Stimulated activated CD8-positive, alpha-beta memory T cell treated with anti-CD3 and anti-CD28 coated beads, Interleukin-12 subunit alpha, Interleukin-12 subunit beta, amount 100 ng/mL, for 1 hour (primary cell): ENCODE measurements at places on chromosomes 2 and 18.

DNA sequence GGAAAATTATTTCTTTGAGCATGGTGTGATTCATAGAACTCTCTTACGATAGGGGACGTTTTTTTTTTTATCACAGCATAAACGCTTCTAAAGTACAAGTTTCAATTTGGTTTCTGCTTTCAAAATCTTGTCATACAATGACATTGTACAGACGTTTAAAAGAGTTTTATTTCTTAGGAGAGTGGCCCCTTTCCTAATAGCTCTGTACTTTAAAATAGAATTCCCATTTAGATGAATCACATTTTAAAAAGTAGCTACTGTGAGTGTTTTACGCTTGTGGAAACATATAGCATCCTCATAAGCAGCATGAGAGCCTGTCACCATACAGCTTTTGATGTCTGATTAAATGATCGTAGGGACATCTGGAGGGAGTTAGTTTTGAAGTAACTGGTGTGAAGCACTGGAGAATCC is 510.9 kb downstream of the PARD3B start:
- DNase-seq, result no peak

GRCh38 chr2:227657199-227657845 is 9.3 kb upstream of the SCYGR5 start:
- no peak for DNase-seq

DNA sequence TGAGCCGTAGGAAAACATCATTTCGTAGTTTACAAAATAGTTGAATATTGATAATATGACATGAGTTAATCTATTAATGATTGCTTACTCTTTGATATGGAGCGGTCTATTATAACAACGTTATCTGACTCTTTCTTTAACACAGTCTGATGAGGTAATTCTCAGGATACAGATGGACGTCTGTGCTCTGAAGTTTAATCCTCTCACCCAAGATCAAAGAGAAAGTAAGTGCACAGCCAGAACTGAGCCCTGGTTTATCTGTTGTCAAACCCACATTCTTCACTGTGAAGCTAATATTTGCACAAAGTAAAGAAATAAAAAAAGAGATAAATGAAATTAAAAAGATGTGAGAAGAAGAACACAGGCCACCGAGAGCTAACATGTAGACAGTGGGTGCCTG is 190.9 kb upstream of the COPS8 start:
- no peak for DNase-seq

DNA sequence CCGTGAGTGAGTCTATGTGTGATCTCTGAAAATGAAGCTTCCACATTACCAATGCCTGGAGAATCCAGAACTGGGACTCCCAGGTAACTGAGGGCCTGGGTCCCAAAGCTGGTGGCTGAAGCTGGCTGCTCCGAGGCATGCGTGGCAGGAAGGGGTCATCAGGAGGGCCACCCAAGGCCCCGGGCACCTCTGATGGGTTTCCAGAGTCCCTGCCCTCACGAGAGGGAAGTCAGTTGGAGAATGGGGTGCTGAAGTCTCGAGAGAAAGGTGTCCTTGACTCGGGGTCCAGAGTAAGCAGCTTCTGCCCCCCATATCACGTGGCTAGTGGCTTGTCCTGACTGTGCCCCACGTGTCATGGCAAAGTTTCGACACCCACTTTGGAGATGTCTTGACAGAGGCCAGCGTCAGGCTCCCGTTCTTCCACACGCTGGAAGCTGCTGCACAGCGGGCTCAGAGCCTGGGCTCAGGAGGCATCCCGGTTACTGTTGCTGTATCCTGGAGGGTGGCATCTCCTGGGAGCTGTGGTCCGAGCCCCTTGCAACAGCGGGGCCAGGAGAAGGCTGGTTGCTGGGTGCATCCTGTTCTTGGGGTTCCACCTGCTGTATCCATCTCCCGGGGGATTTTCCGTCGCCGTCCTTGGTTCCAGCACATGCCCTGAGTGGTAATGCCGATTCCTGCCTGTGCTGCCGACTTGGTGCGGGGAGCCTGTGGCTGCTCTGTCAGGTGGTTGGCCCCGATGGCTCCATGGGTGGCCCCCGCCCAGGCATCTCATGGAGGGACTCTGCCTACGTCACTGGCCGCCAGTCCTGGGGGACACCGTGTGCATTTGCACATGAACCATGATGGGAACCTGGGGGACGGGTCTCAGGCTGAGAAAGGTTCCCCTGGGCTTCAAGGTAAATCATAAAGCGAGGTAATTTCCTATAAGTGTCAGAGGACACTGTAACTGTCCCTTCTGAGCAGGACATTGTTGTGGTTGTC is 183.3 kb upstream of the HDAC4 start:
- no peak for DNase-seq

DNA sequence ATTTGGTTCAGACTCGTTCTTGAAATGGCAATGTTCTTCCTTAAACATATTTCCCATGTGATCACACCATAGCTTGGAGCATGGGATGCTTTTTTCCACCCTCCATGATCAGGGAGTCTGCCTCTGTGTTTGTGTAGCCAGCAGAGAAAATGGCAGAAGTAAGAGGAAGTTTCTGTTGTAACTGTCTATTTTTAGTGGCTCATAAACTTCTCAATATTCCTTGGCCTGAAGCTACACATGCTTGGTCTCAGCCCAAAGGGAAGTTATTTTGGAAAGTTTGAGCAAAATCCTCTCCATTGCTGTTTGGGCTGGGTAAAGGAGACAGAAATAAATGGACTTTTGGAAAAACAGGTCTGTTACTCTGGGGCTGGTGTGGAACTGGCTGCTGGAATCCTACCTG is 33.4 kb upstream of the ITGA6 start:
- no peak for DNase-seq

- no peak for DNase-seq
These were observed 28.6 kb downstream of the ASXL3 start for GRCh38 chr18:33606621-33607020.

DNA sequence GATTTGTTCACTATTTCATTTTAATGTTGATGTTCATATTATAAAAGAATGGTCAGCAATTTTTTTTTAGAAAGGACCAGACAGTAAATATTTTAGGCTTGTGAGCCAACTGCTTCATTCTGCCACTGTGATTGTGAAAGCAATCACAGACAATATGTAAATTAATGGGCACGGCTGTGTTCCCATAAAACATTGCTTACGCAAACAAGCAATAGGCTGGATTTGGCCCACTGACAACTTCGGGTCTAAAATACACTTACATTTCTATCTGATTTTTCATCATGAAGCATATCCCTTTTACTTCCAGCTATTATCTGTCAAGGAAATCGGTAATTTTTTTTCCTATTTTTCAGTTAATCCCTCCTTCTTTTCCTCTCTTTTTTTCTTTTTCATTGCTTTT is 182.2 kb upstream of the CDH2 start:
- DNase-seq, result no peak

GRCh38 chr18:79625924-79626561 is 53.6 kb upstream of the CTDP1 start:
- DNase-seq, result no peak

GRCh38 chr2:17470855-17471641 is 47.2 kb downstream of the RAD51AP2 start:
- DNase-seq, result no peak

GRCh38 chr18:57404345-57404744 is 30.8 kb upstream of the ONECUT2 start:
- DNase-seq, result no peak

DNA sequence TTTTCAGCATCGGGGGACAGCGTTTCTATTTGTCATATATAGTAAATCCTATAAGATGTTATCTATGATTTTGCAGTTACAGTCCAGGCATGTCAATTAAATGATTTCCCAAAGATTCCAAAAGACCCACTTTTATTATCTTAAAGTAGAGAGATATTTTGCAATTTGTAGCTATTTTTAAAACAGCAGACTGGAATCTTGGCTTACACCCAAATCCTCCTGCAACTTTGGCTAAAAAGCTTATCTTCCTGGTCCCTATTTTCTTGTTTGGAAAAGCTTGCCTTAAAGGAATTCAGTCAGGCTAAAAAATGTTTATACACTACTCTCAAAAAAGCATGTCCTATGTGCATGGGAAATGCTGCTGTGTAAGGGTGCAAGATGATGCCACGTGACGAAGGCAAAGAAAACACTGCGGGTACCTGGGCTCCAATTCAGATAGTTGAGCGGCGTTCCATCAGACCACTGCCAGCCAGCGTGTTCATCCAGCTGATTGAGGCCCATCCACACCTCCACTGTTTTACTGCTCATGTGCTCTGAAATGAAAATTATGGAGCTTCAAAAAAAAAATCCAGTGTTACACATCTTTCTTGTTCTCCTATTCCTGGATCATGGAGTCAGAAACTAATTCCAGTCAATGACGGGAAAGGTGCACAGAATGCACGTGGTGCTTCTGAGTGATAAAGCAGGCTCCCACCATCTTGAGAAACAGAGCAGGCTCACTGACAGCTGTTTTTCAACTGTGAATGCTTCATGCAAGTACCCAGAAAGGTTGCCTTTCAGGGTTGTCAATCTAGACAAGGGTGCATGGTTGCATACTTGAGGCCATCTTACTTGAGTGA is 33.8 kb downstream of the PLA2R1 start:
- no peak for DNase-seq

GRCh38 chr2:241313543-241314095 is 1.9 kb downstream of the HDLBP start:
- DNase-seq, result no peak

DNA sequence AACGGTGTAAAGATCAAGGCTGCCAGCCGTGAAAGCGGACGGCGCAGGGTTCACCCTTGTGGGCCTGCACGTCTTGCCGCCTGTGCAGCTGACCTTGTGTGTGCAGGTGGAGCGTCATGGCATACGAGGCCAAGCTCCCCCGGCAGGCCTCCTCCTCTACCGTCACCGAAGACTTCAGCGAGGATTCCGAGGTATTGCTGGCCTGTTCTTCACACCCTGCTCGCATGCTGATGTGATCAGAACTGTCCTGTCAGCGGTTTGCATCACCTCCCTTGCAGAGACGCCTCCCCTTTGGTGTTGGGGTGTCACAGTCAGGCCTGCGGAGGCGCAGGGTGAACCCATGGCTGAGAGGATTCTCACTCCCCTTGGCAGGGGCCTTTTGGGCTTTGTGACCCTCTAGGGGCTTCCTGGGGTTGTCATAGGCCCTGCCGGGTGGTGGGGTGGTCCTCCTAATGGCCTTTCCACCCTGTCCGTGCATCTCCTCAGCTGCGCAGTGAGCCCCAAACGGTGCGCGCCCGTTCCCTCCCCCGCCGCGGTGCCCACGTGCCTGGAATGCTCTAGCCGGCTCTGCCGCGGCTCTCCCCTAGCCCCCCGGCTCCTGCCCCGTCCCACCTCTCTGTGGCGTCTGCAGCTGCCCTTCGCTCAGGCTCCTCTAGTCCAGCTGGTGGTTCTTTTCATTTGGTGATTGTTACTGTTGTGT is 92.5 kb downstream of the DGKD start:
- no peak for DNase-seq

GRCh38 chr2:25981596-25982272 is 563 bp downstream of the KIF3C start:
- no peak for DNase-seq

GRCh38 chr18:31252522-31252921 is 65.4 kb upstream of the DSG1 start:
- no peak for DNase-seq

DNA sequence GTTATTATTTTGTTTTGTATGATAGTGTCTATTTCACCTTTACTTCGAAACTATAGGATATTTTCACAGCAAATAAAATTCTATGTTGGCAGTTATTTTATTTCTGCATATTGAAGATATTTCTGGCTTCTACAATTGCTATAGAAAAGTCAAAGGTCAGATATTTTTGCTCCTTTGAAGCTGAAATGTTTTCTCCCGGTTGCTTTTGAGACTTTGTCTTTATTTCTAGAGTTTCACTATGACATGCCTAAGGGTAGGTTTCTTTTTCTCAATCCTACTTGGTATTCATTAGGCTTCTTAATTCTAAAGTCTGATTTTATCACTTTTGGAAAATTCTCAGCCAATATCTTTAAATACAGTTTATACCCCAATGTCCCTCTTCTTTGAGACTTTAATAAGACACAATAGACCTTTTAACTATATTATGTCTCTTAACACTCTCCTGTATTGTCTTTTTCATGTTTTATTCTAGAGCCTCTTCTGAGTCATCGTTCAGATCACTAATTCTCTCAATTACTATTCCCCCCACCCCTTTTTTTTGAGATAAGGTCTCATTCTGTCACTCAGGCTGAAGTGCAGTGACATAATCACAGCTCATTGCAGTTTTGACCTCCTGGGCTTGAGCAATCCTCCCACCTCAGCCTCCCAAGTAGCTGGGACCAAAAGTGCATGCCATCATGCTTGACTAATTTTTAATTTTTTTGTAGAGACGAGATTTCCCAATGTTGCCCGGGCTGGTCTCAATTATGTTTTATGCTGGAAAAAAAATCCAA is 50.5 kb downstream of the USP37 start:
- DNase-seq, result no peak

DNA sequence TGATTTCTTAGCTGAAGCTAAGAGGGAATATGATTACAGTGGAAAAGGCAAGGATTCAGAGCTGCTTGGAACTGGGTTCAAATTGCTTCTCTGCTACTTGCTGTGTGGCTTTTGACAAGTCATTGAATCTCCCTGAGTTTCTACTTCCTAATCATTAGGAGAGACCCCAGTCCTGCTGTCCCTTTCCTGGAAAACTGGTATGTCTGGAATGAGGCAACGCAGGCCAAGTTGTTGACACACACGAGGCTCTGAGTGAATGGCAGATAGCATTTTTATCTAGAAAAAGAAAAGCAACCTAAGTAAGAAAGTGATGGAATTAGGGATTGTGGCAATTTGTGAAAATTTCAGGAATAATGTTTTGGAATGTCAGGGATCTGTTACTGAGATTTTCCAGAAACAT is 123.6 kb downstream of the LPIN1 start:
- DNase-seq, result no peak

- DNase-seq, result no peak
These were observed 32.2 kb downstream of the GPR75 start for GRCh38 chr2:53827398-53828175.

DNA sequence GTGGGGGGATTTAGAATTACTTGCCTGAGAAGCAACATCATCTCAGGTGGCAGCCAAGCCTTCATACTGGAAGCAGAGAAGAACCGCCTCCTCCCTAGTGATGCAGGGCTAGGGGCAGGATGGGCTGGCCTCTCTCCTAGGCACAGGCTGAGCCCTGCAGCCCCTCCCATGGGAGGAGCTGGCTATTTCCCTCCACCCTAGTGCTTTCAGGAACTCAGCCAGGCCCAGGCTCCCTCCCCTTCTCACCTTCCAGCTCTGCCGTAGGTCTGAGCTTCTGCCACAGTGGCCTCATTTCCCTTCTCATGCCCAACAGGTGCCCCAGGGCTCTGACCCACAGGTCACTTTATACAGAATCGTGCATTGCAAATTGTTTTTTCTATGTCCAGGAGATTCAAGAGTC is 31.0 kb downstream of the CENPA start:
- no peak for DNase-seq

GRCh38 chr2:223954401-223954800 is 2.9 kb upstream of the MRPL44 start:
- DNase-seq, result no peak

- no peak for DNase-seq
These were observed 58.1 kb upstream of the PELI1 start for GRCh38 chr2:64202206-64202845.

DNA sequence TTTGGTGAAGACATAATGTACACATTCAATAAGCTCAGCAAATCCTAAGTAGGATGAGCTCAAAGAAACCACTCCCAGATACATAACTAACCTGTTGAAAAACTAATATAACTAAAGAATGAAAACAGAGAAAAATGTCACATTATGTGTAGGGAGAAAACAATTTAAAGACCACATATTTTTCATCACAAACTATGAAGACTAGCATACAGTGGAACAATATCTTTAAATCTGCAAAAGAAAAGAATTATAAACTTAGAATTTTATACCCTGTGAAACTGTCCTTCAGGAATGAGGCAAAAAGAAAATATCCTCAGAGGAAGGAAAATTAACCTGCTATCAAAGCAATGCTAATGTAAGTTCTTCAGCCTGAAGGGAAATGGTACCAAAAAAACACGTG is 151.5 kb downstream of the PIEZO2 start:
- no peak for DNase-seq

- DNase-seq, result no peak
These were observed 177.9 kb upstream of the NABP1 start for GRCh38 chr2:191499874-191500565.
